ENCODE measurements at places on chromosomes 5 and 9.

DNA sequence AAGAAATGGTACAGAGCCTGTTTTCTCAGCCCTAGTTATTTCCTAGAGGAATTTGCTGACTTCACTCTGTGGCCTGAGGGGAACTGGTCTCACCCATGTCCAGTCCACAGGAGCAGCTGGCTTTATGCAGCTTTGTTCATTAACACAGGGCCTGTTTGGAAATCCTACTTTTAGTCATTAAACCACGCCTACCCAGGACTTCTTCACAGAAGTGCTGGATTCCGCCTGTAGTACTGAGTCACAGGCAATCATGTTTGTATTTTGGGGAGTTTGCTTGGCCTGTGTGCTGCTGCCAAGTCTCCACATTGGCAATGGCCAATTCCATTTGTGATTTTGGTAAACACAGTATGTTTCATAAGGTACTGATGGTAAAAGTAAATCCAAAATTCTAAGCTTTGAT, 52.8 kb downstream of the CTNND2 start:
- no peak for DNase-seq

DNA sequence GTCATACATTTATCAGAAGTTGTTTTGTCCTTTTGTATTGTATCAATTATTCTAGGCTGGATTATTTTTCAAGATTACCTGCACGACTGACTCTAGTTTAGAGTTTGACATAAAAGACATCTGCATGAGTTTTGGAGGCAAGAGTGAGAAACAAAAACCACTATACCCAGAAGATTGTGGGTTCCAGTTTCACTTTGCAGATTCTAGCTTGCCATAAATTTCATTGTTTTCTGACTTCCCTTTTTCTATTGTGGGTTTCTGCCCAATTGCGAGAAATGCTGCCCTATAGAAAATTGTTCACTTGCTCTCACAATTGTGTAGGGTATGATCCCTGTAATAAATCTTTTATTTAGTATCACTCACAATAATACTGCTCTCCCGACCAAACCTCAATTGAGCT, 1043.4 kb upstream of the CDH10 start:
- DNase-seq = no peak

- no peak for DNase-seq
These were observed 330.7 kb downstream of the CAAP1 start for GRCh38 chr9:26561928-26562327.

DNA sequence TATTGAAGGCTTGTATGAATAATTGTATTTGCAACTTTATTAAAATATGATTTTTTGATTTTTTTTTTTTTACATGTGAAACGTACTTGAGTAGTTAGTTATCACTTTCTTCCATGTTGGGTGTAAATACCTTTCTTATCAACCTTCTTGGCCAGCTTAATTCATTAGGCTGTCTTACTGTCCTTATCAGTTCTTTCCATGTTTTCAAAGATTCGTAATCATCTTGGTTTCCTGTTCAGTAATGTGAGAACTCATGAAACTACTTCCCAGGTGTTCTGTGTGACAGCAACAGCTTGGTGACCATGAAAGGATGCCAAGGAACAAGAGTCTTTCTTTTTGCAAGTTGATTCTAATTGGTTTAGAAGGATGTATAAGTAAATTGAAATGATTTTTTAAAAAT, 100.0 kb downstream of the ADGRV1 start:
- DNase-seq = no peak

GRCh38 chr5:178859625-178860521, at the start of gene ZNF354B:
ZNF354B (plus strand) TSS chr5:178859953; CDS start chr5:178861048, 1,095 bp downstream.
- DNase-seq = peak; percentile 98

DNA sequence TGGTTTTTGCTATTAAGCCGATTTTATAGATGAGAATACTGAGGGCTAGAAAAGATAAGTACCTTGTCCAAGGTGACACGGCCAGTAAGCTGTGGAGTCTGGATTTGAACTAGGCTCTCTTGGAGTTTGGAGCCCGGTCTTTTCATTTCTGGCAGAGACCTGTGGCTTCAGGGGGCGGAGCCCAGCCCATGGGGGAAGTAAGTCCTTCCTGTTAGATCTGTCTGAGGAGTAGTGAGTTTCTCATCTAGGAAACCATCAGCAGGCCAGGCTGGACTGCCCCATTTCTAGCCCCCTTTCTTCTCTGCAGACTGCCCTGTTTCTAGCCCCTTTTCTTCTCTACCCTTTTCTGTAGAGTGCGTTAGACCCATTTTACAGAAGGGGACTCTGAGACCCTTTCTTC, 521 bp upstream of the PTGS1 start:
- DNase-seq = no peak

DNA sequence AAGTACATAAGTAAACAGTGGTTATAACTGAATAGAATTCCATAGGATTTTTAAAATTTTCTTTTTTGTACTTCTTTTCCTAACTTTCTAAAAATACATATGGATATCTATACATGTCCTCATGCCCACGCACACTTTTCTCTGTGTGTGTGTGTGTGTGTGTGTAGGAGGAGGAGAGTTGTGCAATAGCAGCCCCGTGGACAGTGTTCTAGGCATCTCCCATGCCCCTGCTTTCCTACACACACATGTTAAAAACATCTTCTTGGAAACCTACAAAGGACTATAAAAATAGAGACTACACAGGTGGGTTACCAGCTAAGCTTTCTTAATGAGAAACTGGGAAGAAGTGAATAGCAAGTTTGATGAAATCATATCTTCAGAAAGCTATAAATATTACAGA, 19.8 kb upstream of the HEXB start:
- no peak for DNase-seq

- DNase-seq = no peak
These were observed at the start of gene TRIM7 for GRCh38 chr5:181204826-181205760. TRIM7 (minus strand) TSS chr5:181205196; CDS start chr5:181205110, 86 bp downstream.

DNA sequence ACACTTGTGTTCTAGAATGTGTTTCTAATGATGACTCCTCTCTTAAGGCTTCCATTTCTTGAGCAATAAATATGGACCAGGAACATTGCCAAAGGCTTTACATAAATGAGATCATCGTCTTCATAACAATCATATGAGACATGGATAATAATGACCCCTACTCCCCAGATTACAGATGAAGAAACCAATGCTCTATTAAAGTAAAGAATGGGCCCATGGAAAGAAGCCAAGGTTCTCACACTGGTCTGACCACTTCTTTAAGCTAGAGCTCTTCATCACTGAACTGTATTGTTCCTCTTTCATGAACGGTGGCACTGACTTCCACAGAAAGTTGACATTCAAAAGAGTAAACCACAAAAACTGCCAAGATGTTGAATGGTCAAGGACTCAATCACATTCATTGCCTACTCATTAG, 65.3 kb downstream of the MARCHF3 start:
- DNase-seq = peak; percentile 26

DNA sequence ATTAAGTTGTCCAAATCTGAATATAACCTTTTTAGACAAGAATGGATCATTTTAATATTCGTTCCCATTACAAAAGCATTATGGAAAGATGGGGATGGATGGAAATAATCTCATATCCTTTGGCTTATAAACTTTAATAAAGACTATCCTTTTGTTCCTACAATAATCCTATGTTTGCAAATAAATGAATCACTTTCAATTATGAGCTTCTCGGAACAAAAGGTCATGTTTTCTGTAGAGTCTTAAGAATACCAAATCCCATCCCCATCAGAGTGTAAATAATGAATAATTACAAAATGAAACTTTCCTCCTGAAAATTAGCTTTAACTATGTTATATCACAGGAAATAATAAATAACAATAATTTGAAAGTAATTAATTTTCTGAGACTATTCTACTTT, 329.7 kb downstream of the NR2F1-AS1 start:
- no peak for DNase-seq

- no peak for DNase-seq
These were observed 5.6 kb upstream of the SNCAIP start for GRCh38 chr5:122306461-122306860.

GRCh38 chr9:131642496-131643083, 97.3 kb downstream of the PRRT1B start:
- no peak for DNase-seq

- peak; percentile 57 for DNase-seq
These were observed 24.3 kb upstream of the FAT2 start for GRCh38 chr5:151615431-151615830.

DNA sequence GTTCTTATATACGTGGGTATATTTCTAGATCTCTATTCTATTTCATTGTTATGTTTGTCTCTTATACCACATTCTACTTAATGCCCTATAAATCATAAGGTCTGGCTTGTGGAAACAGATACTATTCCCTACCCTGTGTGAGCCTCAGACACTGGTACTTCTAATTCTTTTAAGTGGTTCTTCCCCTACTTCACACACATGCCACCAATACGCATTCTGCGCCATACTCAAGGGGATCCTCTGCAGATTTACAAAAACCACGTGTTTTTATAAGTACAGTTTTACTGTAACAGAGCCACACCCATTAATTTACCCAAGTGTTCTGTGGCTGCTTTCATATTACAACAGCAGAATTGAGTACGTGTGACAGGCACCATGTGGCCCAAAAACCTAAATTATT, 195.6 kb downstream of the SAXO1 start:
- DNase-seq = no peak

GRCh38 chr5:51479840-51480239, 96.6 kb downstream of the ISL1 start:
- no peak for DNase-seq

DNA sequence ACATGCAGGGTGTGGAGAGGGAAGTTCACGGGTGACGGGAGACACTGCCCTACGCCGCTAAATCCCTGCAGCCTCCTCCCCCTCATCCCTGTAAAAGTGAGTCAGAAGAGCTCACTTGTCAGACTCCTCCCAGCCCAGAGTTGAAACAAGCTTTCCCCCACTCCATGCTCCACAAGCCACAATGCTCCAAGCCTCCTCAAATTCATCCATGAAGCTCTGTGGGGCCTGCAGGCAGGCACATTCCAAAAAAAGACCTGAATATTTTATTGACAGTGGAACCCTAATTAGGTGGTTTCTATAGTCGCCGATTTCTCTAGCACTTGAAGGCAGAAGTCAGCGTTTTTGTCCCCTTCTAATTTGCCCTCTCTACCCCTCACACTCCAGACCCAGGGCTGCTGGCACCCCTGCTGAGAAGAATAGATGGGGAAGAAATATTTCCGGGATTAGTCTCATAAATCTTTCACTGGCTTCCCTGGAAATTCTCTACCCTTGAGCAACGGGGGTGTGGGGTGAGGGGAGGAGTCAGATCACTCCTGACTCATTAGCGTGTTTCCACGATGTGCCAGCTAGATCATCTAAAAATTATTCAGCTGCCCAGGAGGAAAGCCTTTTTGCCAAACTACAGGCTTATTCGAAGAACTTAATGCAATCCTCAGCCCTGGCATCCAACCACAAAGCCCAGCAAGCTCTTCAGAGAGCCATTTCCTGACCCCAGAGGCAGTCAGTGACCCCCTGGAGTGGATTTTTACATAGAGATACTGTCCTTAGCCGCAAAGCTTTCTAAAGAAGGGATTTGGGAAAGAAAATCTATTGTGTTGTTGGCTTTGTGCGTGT, 97.1 kb downstream of the ENC1 start:
- DNase-seq = peak; percentile 81

DNA sequence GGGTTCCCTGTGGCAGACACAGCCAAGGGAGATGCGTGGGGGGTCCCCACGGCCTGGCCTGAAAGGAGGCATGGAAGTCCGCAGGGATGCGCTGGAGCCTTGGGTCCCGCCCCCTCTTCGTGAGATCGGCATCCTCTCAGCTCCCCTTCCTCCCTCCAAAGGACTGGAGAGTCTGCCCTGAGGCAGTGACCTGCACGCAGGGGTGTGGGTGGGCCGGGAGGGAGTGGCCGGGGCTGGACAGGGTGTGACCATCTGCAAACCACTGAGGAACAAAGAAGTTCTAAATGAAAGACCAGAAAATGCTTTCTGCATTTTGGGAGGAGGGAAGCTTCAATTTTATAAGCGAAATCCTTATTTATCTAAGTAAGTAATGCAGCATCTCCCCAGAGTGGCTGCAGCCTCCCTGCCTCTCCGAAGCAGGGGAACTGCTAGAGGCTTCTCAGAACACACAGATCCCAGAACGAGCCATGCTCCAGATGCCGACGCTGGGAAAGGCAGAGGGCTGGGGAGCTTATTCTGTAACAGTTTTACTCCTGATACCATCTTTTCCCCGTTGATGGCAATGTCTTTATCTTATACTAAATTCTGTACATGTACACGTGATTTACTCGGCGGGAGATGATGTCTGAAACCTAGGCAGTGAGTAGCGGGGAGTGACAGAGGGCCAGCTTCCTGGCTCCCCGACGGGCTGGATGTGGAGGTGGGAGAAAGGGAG, 221.7 kb downstream of the FANCC start:
- no peak for DNase-seq

Data from umbilical cord (tissue), 2 donors.